ENCODE measurements at places on chromosomes 2 and 18.

DNA sequence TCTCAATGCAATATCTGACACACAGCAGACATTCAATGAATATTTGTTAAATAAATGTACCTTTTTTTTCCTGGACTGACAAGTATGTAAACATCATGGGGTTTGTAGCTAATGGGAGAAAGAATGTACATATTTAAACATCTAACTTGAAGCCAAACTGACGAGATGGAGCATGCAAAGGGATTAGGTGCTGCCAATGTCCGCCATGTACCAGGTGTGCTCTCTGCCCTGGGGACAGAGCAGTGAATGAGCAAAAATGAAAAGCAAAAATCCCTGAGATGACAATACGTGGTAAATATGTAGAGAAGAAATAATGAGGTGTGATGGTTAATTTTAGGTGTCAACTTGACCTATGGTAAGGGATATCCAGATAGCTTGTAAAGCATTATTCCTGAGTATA, 247.4 kb upstream of the CELF4 start:
- no peak overlapping the region for H3K27ac ChIP-seq
- H3K4me1 ChIP-seq = no peaks in the 10 kb centered on the region
- H3K36me3 ChIP-seq = no peaks in the 10 kb centered on the region
- DNase-seq = no peak
- no peak overlapping the region for H3K4me3 ChIP-seq
- no peaks in the 10 kb centered on the region for H3K27me3 ChIP-seq

GRCh38 chr2:151767536-151767935, 33.3 kb upstream of the NEB start:
- H3K36me3 ChIP-seq = no peaks in the 10 kb centered on the region
- H3K4me1 ChIP-seq = peaks cover 25% of the 10 kb centered on the region
- DNase-seq = no peak
- no peak overlapping the region for H3K4me3 ChIP-seq

GRCh38 chr2:219290381-219291171, 11.4 kb downstream of the DNAJB2 start:
- peaks cover 31% of the 10 kb centered on the region for H3K4me1 ChIP-seq
- H3K4me3 ChIP-seq = no peak overlapping the region
- H3K27me3 ChIP-seq = no peaks in the 10 kb centered on the region
- H3K27ac ChIP-seq = peak overlapping the region; percentile 66
- H3K36me3 ChIP-seq = peaks cover 6% of the 10 kb centered on the region
- no peak for DNase-seq

- no peaks in the 10 kb centered on the region for H3K4me1 ChIP-seq
- DNase-seq = no peak
- no peak overlapping the region for H3K27ac ChIP-seq
- H3K36me3 ChIP-seq = no peaks in the 10 kb centered on the region
Measured at GRCh38 chr2:61688369-61689334, 150.5 kb upstream of the XPO1 start.

GRCh38 chr2:108968619-108969018, 20.4 kb downstream of the EDAR start:
- H3K27ac ChIP-seq = no peak overlapping the region
- H3K4me1 ChIP-seq = peaks cover 11% of the 10 kb centered on the region
- H3K27me3 ChIP-seq = no peaks in the 10 kb centered on the region
- H3K36me3 ChIP-seq = no peaks in the 10 kb centered on the region
- no peak overlapping the region for H3K4me3 ChIP-seq

DNA sequence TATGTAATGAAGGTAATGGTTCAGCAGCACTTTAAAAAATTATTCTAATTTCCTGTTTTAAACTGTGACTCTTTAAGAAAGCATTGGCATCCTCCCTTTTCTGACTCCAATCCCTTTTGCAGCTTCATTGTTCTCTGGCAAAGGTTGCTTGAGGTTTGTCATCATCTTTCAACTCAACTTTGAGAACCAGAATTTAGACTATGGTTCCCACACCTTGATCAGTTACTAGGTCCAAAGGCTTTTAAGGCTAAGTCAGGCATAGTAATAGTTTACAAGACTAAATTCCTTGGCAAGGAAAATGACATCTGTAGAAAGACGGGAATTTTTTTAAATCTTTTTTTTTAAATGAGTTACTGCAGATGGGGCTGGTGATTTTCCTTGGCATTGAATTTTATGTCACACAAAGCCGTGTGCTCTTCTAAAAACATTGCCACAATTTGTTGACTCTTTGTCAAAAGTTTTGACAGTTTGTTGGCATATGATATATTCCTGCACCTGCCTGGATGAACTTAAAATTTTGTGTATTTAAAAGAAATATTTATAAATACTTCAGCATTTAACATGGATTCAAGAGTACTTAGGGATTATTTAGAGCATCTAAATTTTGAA, 451.0 kb downstream of the MEIS1 start:
- H3K27ac ChIP-seq = no peak overlapping the region
- H3K36me3 ChIP-seq = no peaks in the 10 kb centered on the region
- H3K27me3 ChIP-seq = peaks cover 3% of the 10 kb centered on the region
- H3K4me3 ChIP-seq = no peak overlapping the region
